Foreskin fibroblast (primary cell): ENCODE measurements at places on chromosomes 4 and X.

DNA sequence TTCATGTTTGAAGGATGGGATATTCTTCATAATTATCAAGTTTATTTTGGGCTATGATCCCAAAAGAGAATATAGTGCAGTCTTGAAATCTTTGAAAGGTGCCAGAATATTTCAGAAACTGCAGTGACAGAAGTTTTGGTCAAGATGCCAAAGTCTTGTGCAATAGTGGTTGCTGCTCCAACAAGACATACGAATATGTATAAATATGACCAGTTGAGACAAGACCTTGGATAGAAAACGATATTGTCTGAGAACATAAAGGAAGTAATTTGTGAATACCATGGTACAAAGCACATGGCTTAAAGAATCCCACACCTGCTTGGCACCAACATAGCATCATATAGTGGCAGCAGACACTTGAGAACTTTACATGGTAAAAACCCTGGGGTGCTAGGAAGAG, 48.6 kb upstream of the AMELX start:
- DNase-seq: peak; percentile 72

DNA sequence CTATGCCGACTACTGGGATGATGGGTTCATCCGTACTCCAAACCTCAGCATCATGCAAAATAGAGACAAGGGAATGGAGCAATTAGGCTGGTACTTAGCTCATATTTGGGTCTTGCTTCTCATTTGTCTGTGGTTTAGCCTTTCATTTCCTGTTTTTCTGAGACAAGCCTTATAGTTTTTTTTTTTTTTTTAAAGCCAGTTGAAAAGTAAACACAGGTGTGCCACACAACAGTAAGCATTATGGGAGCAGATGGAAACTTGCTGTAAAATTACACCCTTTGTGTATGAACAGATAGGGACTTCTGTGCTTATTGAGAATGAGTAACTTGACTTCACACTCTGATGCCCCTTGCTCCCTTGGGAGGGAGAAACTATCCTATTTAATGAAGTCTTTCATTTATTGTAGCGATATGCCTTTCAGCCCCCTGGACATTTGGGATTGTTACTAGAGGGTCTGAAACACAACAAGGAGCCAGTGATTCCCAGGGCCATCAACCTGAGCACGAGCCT, 13.7 kb downstream of the RASSF6 start:
- no peak for DNase-seq

DNA sequence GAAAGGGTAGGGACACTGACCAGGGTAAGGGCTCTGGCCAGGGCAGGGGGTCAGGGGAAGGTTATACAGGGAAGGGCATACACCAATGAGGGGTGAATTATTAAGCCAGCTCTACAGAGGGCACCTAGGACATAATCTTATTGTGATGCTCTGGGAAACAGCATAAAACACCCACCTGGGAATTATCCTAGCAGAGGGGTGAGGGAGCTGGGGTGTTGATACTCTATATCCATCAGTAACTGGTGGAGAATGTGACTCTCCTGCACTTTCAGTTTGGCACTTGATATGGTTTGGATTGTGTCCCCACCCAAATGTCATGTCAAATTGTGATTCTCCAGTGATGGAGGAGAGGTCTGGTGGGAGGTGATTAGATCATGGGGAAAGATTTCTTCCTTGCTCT, 291.2 kb downstream of the ASMT start:
- DNase-seq: no peak

DNA sequence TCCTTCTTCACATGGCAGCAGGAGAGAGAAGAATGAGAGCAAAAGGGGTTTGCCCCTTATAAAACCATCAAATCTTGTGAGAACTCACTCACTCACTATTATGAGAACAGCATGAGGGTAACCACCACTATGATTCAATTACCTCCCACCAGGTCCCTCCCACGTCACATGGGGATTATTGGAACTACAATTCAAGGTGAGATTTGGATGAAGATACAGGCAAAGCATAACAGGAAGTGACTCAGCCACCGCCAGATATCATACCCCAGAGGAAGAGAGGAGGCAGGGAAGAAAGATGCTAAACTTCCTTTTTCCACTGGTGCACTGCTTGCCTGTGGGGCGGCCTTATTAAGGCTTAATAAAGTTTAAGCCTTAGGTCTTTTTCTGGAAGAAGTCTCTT, 766.1 kb downstream of the KCTD8 start:
- DNase-seq: no peak

GRCh38 chr4:145041378-145041777, 56.6 kb downstream of the ANAPC10 start:
- no peak for DNase-seq

- DNase-seq: no peak
Observed at GRCh38 chr4:104531390-104531789, 36.7 kb upstream of the CXXC4 start.

DNA sequence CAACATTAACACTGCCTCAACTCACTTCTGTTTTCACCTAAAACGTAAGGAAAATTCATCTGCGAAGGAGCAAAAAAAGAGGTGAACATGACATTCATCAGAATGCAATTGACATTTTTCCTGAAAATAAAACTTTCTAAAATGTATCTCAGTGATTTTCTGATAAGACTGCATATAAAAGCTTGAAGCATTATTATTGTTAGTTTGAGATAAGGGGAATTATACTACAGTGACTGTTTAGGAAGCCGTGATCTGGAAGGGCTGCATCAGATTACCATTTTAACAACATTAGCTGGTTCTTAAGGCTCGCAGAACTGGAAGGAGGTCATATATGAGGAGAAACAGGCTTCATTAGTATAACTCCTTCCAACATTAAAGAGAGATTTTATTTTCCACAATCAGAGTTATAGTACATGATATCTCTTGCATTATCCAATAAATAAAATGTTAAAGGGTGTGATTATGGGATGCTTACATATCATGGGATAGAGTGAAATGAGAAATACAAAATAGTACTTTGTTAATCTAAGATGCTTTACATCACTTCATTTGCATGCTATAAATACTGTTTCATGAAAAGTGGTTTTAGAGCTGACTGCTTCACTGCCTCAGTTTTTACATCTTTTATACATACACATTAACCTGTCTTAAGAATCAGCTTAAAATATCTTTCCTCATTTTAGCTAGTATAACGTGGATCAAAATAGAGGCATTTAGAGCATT, 1820.1 kb upstream of the TENM3 start:
- no peak for DNase-seq
